ENCODE measurements at places on chromosomes 16 and 17.

GRCh38 chr16:67006930-67007658, 18.7 kb downstream of the CES4A start:
- DNase-seq: peak; percentile 56

GRCh38 chr17:72507370-72507769, 386.6 kb downstream of the SOX9 start:
- DNase-seq: no peak

GRCh38 chr17:64306850-64307463, 43.9 kb upstream of the TEX2 start:
- peak; percentile 67 for DNase-seq

DNA sequence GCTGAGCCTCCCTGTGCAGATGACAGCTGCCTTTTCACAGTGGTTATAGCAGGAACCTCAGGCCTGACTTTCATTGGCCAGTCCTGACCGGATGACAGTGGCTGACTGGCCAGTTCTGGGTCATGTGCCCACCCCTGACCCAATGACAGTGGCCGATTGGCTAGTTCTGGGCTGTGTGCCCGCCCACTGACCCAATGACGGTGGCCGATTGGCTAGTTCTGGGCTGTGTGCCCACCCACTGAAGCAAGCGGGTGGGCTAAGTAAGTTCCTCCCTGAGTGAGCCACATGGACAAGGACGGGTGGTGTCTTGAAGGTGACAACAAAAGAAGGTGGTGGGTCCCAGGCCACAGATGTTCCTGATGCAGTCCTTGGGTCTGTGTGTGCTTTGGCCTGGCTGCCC, 9.5 kb downstream of the DEF8 start:
- DNase-seq: peak; percentile 31

DNA sequence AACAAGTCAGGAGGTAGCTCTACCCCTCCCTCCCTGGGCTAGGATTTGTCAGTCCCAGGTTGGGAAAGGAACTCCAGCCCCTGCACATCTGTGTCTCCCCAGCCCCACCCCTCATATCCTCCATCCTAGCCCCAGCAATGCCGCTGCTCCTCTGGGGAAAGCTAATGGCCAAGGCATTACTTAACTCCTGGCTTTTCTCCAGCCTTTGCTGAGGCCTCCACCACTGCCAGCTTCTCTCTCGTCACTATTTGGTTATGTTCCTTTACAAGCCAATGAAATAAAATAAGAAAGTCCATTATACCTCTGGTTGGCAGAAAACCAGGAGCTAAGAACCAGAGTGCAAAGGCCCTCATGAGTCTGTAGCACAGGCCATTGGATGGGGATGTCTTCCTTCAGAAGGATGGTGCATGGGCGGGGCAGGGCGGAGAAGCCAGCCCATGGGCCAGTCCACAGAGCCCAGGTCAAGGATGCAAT, 171.0 kb downstream of the CCDC182 start:
- DNase-seq: no peak

DNA sequence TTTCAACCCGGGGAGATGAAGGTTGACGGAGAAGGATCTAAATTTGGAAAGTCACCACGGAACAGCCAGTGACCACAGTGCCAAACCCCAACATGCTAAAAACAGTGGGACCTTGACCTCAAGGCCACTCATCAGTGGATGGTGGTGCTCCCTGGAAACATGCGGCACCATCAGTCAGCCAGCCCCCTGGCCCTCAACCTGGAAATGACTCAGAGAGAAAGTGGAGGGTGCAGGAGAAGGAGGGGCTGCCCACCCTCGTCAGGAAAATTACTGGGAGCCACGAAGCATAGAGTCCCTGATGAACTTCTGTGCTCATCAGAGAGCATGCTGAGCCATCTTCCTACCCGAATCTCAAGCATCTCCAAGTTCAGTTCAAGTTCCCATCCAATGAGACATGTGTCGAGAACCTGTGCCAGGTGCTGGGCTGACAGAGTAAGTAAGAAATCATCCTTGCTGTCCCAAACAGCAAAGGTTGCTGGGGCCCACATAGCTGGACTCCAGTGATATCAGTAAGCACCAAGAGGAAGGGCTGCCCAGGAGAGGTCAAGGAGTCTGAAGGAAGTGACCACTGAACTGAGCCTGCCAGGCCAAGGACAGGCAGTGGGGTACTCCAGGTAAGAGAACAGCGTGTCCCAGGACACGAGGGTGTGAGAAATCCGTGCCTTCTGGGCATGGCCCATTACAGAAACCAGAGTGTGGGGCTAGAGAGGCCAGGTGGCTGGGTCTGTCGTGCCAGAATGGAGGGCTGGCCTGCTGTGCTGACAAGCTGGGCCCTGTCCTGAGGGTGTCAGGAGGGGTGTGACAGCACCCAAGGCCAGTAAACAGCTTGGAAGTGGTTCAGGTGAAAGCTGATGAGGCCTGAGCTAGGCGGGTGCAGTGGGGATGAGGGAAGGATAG, 5.2 kb downstream of the PECAM1 start:
- peak; percentile 92 for DNase-seq

DNA sequence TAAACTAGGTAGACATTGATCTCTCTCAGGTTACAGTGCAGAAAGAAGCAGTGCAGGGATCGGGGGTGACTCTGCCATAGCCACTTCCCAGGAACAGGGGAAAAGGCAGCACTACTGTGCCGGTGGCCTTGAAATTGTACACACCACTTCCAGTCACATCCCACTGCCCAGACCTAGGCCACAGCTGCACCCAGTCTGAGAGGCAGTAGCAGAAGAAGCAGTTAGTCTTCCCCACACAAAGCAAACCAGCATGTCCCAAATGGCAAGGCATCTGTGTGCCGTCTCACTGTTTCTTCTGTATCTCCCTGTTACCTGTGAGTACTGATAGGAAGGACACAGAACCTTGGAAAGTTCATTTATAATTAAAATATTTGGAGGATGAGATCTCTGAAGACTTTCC, 47.0 kb downstream of the TMC6 start:
- DNase-seq: no peak

DNA sequence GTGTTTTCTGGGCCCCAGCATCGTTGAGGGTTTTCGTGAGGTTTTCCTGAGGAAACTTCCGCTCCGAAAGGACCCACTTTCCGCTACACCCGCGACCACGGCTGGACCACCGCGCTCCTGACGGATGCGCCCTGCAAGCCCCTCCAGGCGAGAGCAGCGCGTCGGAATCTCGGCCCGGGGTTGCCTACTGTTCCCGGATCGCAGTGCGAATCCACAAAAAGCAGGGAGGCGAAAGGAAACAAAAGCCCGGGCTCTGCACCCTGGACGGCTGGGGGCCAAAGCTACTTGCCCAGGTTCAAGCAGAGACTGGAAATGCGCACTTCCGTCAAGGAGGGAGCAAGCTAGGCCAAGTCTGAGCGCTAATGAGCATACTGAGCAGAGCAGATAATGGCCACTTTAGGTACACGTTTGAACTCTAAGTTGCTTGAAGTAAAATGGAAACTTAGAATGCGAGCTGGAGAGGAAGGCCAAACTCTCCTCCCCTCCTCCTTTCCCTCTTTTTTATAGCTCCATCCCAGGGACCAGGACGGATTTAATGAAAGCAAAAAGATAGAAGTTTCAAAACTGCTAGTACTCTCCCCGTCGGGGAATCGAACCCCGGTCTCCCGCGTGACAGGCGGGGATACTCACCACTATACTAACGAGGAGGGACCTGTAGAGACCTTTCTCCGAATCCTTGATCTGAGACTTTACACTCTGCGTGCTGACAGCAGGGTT, 11.4 kb upstream of the AURKB start:
- peak; percentile 92 for DNase-seq

- DNase-seq: no peak
Observed at GRCh38 chr16:79001156-79001967, 599.2 kb downstream of the MAF start.

DNA sequence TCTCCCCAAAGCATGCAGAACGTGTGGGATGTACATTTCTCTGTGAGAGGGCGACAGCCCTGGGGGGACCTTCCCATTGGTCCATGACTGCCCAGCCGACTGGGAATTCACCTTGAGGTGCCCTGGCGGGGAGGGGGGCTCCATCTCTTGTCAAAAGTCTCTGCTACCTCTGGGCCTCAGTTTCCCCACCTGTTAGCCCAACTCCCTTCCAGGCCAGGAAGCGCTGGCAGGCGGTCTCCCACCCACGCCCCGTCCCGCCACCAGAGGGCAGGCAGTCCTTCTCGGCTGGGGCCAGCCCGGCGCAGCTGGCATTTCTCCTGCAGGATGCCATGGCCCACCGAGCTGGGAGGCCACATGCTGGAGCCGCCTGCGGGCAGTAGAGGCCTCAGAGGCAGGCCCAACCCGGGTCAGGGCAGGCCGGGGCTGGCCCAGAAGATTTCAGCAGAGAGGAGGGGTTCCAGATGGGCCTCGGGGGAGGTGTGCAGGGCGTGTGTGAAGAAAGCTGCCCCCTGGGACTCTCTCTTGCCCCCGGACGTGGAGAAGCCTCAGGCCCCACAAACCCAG, 16.6 kb downstream of the CD7 start:
- DNase-seq: peak; percentile 57

DNA sequence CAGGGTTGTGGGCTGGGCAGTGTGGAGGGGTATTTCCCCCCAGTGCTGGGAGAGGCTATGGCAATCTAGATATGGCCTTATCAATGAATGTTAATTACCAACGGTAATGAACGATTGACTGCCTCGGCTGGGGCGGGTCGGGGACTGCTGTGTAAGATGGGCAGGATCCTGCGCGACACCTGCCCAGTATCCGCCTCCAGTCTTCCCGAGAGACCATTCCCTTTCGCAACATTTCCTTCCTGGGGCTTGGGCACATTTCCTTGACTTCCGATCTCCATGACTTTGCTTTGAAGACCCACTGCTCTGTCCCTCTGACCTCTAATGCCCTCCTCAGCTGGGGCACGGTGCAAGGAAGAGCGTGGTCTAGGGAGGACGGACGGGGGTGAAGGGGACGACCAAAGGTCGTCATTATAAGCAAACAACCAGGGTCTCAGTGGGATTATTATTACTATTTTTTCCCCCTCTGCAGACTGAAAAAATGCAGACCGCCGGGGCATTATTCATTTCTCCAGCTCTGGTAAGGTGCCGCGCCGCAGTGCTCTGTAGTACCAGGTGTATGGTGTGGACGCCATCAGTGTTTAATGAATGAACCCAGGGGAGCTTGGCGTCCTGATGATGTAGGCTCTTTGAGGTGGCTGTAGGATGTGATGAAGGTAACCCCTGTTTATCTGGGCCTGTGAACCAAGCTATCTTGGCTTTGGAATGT, 506 bp downstream of the ATP5MC1 start:
- DNase-seq: no peak

GRCh38 chr17:27650836-27651235, 19.8 kb downstream of the LGALS9 start:
- no peak for DNase-seq

DNA sequence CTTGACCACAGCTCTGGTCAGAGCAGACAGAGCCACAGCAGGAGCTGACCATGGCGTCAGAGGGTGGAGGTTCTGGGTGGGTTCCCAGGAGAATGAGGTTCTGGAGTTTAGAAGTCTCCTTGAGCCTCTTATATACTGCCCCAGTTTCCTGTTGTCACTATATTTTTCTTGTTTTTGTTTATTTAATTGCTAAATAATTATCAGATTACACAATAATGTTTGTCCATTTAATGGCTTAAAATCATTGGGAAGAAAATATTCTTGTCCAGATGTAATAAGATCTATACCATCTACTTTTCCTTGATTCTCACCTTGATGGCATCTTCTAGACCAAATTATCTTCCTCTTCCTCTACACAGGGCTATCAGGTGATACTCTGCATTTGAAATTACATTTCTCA, at the start of gene KRTAP4-3:
Gene KRTAP4-3, minus strand, starts transcription at position 101 of the 400 bp plus-strand sequence. Its CDS starts 49 bp downstream, at position 52.
- no peak for DNase-seq

- DNase-seq: no peak
Observed at GRCh38 chr16:22210854-22211253, 4.8 kb downstream of the EEF2K start.

GRCh38 chr17:75614556-75615270, 18.5 kb upstream of the SMIM5 start:
- DNase-seq: no peak

DNA sequence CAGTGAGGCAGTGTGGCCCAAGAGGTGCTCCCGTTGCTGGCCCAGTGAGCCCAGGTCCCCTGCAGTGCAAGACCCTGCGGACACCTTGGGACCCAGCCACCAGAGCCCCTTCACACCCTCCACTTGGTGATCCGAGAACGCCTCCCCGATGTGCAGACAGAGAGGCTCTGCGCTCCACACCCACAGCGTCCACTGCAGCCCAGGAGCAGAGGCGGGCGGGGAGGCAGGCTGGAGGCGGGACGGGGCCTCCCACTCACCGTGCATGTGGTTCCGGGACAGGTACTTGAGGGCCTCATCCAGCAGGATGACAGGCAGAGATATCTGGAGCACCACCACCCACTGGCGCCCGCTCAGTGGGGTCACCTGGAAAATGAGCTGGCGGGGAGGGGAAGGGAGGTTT, 12.1 kb upstream of the P2RX1 start:
- no peak for DNase-seq

- peak; percentile 50 for DNase-seq
Observed at GRCh38 chr17:70622368-70623260, 453.3 kb downstream of the KCNJ2 start.

DNA sequence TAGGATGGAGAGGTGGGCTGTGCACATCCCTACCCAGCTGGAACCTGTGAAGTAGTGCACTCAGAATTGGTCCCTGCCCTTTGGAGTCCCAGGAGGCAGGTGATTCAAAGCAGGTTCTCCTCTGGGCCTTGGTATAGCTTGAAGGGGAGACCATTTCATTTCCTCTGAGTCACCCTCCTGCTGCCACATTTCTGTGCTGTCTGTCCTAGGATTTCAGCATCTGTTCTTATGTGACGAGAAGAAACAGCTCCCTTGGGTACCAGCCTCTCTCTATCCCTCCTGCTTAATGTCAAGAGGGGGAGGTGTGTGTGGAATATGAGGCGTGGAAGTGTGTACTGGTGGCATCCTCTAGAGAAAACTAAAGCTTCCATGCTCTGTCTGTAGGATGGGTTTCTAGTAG, 5.0 kb upstream of the NFE2L1 start:
- no peak for DNase-seq

- DNase-seq: no peak
Observed at GRCh38 chr17:33811984-33812577, 443.0 kb upstream of the CCL2 start.

DNA sequence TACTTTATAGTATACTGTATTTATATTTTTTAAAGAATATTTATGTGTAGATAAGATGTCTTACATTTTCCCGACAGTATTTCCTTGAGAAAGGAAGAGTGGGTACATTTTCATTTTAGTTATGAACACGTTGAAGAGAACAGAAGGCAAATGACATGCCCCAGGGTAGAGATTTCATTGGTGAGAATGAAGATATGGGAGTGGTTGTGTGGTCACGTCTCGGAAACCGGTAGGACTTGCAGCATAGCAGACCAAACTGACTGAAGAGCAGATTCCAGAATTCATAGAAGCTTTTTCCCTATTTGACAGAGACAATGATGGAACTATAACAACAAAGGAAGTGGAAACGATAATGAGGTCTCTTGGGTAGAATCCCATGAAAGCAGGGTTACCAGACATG, 71.7 kb downstream of the KCNJ2 start:
- DNase-seq: no peak

GRCh38 chr16:89135166-89135565, 36.4 kb upstream of the CDH15 start:
- DNase-seq: no peak

DNA sequence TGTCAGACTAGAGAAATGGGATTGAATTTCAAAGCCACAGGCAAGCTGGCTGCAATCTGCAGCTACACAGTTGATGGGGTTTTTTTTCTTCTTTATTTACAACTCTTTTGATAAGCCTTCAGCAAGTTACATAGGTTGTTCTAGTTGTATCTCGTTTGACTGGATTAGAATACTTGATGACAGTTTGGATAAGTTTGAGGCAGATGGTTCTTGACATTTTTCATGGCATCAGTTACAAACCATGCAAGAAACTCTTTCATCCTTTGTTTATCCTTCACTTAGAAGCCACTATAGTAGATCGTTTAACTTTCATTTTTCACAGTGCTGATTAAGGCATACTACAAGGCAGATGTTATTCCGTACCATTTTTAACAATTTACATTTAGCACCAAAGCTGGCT, 238.9 kb downstream of the TOX3 start:
- DNase-seq: no peak
